Aorta (tissue), 5 donors: ENCODE measurements at places on chromosomes 2 and 18. TPM values are rescaled to one million over a fixed set of nuclear protein-coding genes. Genes with fewer than 3 reads are reported as not detected.

DNA sequence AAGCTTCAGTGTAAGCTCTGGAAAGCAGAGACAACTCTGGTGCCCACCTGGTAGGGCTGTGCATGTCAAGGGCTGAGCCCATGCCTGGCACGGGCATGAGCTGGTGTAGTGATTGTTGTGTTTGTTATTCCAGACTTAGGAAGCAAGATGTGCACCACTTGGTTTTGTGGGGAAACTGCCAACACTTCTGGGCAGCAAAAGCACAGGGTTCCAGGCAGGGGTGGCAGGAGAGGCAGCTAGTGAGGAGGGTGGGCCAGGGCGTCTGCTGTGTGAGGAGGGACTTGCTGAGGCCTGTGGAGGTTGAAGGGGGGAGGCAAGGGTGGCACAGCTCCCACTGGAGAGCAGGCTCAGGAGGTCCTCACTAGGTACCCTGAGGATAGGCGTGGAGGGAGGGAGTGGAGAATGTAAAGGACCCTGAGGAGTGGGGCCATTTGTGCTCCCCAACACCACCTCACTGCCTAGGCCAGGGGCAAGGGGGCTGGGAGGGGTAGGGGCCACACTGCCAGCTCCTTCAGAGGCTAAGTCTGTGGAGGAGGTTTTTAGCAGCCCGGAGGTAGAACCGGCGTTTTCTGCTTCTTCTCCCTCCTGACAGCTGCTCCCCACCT, 104.0 kb upstream of the POU3F3 start:
- no peak overlapping the region for H3K27ac ChIP-seq
- H3K4me1 ChIP-seq, result no peaks in the 10 kb centered on the region
- no peak overlapping the region for H3K4me3 ChIP-seq

DNA sequence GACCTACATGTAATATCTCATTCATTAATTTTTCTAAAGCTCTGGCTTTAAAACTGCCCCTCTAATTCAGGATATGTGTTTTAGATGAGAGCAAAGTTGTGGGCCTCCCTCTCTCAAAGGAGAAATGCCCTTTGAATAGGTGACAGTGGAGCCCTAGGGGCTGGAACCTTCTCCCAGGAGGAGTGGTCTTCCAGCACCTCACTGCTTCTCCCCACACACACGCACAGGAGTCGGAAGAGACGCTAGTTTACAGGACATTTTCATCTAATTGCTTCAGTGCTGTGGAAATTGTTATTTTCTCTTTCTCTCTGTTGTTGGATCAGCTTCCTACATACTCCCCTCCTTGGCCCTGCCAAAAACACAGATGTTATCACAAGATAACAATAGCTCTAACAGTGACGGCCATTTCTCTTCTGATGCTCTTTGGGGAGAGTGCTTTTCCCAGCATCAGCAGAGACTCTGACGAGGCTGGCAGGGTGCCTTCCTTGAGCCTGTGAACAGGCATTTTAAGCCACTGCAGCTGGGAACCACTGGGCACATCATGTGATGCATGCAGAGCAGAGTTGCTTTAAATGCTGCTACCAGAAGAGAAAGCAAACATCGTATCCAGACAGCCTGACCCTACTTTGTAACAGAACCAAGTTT, 209.4 kb upstream of the SP5 start:
- H3K27ac ChIP-seq, result no peak overlapping the region
- H3K36me3 ChIP-seq, result no peaks in the 10 kb centered on the region
- no peak overlapping the region for H3K4me3 ChIP-seq
- no peaks in the 10 kb centered on the region for H3K4me1 ChIP-seq
- no peaks in the 10 kb centered on the region for H3K27me3 ChIP-seq

DNA sequence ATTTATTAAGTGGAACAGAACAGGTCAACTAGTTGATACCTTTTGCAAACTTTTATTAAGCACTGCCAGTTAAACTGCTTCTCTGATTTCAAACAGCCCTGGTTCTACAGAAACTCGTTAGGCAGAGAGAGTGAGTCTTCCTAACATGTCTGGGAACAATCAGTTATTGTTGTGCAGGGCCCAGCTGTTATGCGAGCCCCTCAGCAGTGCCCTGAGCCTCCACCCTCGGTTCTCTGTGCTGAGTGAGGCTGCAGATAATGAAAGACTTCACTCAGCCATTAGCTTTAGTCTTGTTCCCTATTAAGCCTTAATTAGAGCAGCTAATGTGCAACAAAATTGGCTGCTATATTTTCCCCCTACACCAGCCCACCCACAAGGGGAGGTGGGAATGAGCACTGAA, 39.6 kb downstream of the KCTD18 start:
- H3K27me3 ChIP-seq, result no peaks in the 10 kb centered on the region
- no peaks in the 10 kb centered on the region for H3K4me1 ChIP-seq
- H3K4me3 ChIP-seq, result no peak overlapping the region

- no peaks in the 10 kb centered on the region for H3K27me3 ChIP-seq
- no peaks in the 10 kb centered on the region for H3K4me1 ChIP-seq
- DNase-seq, result peak; percentile 76
- H3K4me3 ChIP-seq, result peak overlapping the region; percentile 53
- no peak overlapping the region for H3K27ac ChIP-seq
Observed at GRCh38 chr2:170713543-170714380, 1.4 kb upstream of the SP5 start.

Gene UGT1A8
- not detected for total RNA-seq
